ENCODE measurements at places on chromosomes 2 and 18. TPM values are rescaled to one million over a fixed set of nuclear protein-coding genes. Genes with fewer than 3 reads are reported as not detected.

- no peak for DNase-seq
- H3K4me1 ChIP-seq: peaks cover 51% of the 10 kb centered on the region
- H3K36me3 ChIP-seq: no peaks in the 10 kb centered on the region
- H3K4me3 ChIP-seq: no peak overlapping the region
- H3K27ac ChIP-seq: peak overlapping the region; percentile 73
These were observed 4.1 kb downstream of the TGFBRAP1 start for GRCh38 chr2:105325389-105325963.

Gene RAB6D
- polyA plus RNA-seq: 0.05 TPM

GRCh38 chr2:38100328-38100727, 24.4 kb upstream of the CYP1B1 start:
- H3K36me3 ChIP-seq: no peaks in the 10 kb centered on the region
- no peaks in the 10 kb centered on the region for H3K27me3 ChIP-seq
- no peak for DNase-seq
- H3K27ac ChIP-seq: no peak overlapping the region
- H3K4me1 ChIP-seq: peaks cover 38% of the 10 kb centered on the region

Gene FOXD4L1
- 0.08 TPM for polyA plus RNA-seq

DNA sequence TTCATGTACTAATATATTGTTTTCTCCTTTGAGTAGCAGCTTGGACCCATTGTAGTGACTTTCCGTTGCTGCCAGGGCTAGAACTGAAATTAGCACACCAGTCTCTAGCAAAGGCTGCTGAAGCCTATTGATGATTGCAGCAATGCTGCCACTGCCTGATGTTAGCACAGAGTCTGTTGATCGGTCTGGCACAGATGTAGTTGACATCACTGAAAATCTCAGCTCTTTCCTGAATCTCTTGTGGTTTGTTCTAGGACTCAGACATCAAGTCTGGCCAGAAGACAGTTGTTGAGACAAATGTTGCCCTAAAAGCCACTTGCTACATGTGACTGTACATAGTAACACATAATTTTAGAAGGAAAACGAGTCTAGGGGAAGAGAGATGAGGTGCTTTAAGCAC, 47.2 kb downstream of the VAPA start:
- DNase-seq: no peak
- no peak overlapping the region for H3K4me3 ChIP-seq
- no peaks in the 10 kb centered on the region for H3K4me1 ChIP-seq
- no peaks in the 10 kb centered on the region for H3K27me3 ChIP-seq
- no peaks in the 10 kb centered on the region for H3K36me3 ChIP-seq
- H3K27ac ChIP-seq: no peak overlapping the region

Gene TPRKB
- polyA plus RNA-seq: 32.3 TPM

- H3K4me3 ChIP-seq: no peak overlapping the region
- H3K4me1 ChIP-seq: no peaks in the 10 kb centered on the region
- DNase-seq: no peak
- H3K27ac ChIP-seq: no peak overlapping the region
- peaks cover 3% of the 10 kb centered on the region for H3K27me3 ChIP-seq
These were observed 21.5 kb downstream of the CNGA3 start for GRCh38 chr2:98367721-98368120.

GRCh38 chr18:26556573-26556972, 8.2 kb upstream of the KCTD1 start:
- H3K27ac ChIP-seq: no peak overlapping the region
- H3K27me3 ChIP-seq: no peaks in the 10 kb centered on the region
- H3K4me1 ChIP-seq: no peaks in the 10 kb centered on the region
- H3K36me3 ChIP-seq: no peaks in the 10 kb centered on the region
- no peak overlapping the region for H3K4me3 ChIP-seq
- DNase-seq: no peak

DNA sequence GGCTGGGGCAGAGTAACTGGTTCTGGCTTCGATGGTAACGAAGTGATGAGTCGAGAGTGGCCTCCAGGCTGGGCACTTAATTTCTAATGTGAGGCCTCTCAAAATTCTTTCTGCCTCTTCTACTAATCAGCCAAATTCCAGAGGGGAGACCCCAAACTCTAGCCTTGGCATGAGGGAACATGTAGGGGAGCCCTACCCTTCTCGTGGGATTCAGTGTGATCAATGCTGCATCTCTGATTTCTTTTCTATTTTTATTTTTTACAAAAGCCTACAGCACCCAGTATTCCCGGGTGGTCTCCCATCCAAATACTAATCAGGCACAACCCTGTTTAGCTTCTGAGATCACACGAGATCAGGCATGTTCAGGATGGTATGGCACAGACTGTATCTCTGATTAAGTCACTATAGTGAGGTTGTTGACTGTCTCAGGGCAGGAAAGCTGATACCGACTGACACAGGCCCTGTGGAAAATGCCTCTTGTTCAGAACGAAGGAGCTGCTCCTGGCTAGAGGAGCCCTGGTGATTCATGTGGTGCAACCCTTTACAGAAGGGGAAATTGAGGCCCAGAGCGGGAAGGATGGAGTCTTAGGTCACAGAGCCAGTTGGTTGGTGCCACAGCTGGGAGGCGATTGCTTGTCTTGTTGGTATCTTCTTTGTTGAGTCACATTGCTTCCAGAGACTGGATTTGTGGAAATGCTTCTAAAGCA, 126.3 kb upstream of the HS6ST1 start:
- H3K4me1 ChIP-seq: no peaks in the 10 kb centered on the region
- H3K4me3 ChIP-seq: no peak overlapping the region
- H3K27me3 ChIP-seq: no peaks in the 10 kb centered on the region
- DNase-seq: no peak
- H3K27ac ChIP-seq: no peak overlapping the region
- H3K36me3 ChIP-seq: no peaks in the 10 kb centered on the region
